ENCODE measurements at places on chromosomes 2 and 18.

- no peak for DNase-seq
These were observed 77.4 kb downstream of the RTP5 start for GRCh38 chr2:241947004-241947350.

- DNase-seq, result no peak
These were observed 9.9 kb upstream of the KLF11 start for GRCh38 chr2:10033251-10034006.

DNA sequence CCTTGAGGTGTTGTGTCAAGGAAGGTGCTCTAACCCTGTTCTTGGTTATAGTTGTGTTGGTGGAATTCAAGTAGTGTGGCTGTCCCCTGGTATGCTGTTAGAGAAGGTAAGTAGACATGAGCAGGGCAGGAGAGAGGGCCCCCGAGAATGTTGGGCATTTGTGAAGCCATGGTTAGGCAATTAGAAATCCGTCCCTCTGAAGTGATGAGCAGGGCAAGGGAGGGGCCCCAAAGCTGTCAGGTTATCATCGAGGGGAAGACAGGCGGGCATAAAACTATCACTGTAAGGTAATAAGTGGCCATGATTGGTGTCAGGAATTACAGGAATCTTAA lies 5.2 kb downstream of the XRCC5 start:
- DNase-seq, result no peak

DNA sequence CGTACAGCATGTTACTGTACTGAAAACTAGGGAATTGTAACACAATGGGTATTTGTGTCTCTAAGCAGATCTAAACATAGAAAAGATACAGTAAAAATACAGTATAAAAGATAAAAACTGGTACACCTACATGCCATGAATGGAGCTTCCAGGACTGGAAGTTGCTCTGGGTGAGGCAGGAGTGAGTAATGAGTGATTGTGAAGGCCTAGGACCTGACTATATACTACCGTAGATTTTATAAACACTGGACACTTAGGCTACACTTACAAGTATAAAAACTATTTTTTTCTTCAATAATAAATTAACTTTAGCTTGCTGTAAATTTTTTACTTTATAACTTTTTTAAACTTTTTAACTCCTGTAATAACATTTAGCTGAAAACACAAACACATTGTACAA lies 324.4 kb upstream of the TNP1 start:
- DNase-seq, result no peak

- no peak for DNase-seq
These were observed 1.5 kb upstream of the TFCP2L1 start for GRCh38 chr2:121286506-121286905.

DNA sequence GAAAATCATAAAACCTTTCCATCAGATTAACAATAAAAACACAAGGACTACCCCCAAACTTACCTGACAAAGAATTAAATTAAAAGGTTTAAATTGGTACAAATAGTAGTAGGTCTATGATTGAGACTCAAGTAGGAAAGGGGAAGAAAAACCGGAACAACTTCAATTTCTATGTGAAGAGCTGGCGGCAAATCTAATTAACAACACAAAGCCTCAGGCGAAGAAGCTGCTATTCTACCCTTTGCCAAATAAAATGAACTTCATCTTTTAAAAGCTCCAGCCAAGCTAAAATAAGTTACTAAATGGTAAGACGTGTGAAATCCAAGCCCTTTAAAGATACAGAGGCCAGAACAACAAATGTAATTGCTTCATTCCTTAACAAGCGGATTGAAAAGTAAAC lies 146.5 kb downstream of the DLGAP1 start:
- DNase-seq, result no peak

DNA sequence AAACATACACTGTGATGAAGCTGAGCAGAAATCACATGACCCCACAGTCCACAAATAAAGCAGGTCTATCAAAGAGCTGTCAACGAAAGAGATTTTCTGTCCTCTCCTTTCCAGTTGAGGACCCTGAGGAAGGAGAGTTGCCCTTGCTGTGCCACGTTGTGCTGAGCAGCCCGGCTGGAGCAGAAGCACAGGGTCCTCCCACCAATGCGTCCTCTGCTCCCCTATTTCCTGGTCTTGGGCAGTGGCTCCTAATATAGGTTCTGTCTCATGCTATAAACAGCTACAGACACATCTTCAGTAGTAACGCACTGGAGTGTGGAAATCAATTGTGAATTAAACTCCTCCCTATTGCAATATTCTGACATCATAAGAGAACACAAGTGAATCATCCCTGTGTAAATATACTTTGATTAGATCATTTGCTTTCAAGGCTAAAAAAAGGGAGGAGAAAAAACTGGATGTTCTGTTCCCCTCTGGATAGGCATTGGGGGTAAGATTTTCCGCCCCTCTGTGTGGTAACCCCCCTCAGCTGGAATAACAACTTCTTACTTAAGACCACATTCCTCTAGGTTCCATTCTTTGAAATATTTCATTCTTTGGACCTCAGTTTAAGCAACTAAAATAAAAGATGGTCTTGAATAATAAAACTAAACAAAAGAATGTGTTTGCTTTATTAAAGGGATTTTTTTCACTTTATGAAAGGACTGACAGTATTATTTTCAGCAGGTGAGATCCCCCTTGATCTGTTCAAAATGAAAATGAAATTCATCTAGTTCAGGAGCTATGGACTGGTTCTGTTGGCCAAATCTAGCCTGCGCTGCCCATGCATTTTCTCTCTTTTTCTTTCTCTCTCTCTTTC lies 8.3 kb upstream of the RHOB start:
- DNase-seq, result no peak

All from stimulated activated CD4-positive, alpha-beta T cell treated with anti-CD3 and anti-CD28 coated beads, Interleukin-4, amount 100 ng/mL, for 4 hours (primary cell).